NCI-H1436 treated with DMSO at 0.1 percent for 48 hours (cell line): ENCODE measurements at places on chromosomes 12 and 14.

- no peak for DNase-seq
These were observed 9.0 kb downstream of the LGALS3 start for GRCh38 chr14:55138091-55138490.

GRCh38 chr14:21846227-21846885, 172.7 kb upstream of the OR4E1 start:
- no peak for DNase-seq

DNA sequence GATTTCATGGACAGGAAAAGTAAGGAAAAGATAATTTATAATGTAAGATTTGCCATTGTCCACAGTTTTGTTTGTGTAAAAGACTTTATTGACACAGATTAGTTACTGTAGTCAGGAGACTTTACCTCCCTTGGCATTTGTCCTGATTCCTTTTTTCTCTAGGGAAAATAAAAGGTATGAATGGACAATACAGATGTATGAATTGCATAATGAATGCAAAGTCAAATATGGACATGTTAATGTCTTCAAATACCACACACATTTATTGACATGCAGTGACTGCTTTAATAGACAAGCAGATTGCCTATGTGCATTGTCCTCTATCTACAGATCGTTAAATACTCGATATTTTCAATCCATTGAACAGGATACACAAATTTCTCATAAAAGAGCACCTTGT, 999.7 kb upstream of the SEL1L start:
- DNase-seq, result no peak

DNA sequence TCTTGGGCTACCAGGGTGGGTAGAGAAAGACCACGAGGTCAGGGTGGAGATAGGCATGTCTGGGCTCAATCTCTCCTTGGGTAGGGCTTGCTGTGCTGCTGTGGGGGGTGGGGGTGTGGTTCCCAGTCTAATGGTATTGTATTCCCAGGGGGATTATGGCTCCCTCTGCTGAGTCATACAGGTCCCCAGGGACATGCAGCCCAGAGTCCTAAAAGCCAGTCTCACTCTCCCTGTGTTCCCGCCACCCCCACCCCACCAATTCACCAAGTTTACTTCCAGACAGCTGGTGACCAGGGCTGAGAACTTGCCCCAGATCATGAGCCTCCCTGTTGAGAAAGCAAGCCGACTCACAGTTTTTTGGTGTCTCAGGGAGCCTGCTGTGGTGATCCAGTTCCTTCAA, 367.6 kb downstream of the C12orf75 start:
- DNase-seq, result no peak

DNA sequence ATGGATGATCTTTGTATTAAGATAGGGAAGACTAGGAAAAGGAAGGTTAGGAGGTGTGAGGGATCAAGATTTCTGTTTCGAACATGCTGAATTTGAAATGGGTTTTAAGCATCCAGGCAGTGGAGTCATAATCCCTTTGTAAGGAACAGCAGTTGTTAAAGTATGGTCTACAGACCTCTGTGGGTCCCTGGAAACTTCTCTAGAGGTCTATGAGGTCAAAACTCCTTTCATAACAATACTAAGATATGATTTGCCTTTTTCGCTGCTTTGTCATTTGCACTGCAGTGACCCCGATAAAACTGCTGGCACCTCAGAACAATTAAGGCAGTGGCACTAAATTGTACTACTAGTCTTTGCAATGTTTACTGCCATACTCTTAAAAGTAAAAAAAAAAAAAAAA, 1.5 kb downstream of the RAD51AP1 start:
- no peak for DNase-seq

DNA sequence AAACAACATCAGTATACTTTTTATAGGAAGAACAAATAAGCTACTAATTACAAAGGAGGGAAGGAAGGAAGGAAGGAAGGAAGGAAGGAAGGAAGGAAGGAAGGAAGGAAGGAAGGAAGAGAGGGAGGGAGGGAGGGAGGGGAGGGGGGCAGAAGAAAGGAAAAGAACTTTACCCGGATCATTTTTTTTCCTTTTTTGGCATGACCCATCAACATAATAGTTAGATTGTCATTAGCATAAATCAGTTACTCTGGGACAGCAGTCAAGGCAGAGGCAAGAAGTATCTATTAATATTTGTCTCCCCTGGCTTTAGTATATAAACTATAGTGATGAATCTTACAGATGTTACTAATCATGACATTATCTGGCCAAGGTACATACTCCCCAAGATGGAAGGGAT, 35.2 kb upstream of the TSPAN8 start:
- no peak for DNase-seq

GRCh38 chr12:53940443-53941014, 1.9 kb downstream of the HOXC13 start:
- no peak for DNase-seq

DNA sequence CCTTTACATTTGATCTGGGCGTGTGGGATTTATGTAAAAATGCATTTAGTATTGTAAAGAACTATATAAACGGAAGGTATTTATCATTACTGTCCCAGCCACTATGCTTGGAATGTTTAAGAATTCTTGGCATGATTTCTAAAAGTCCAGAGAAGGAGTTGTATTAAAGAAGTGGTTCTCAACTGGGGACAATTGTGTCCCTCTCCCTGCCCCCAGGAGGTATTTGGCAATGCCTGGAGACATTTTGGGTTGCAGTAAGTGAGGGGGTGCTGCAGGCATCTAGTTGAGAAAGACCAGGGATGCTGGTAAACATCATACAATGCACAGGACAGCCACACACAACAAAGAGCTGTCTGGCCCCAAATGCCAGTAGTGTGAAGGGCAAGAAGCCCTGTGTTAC, 7.2 kb downstream of the SLC38A1 start:
- no peak for DNase-seq

GRCh38 chr14:21868442-21869046, 194.9 kb upstream of the OR4E1 start:
- DNase-seq, result no peak

DNA sequence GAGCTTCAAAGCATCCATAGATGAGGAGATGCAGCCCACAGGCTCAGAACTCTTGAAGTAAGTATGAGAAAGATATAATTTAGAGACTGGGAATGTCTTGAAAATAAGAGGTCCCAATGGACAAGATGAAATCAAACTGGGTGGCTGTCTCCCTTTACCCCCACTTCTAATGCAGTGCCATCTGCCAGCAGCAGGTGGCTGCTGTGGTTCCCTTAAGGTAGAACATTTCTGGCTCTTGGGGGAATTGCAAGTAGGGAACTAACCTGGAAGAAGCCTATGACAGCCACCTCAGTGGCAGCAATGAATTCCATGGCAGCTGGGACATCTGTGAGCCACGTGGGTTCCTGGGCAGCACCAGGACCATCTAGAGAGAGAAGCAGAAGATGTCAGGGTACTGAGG, 648 bp downstream of the ERP27 start:
- no peak for DNase-seq

DNA sequence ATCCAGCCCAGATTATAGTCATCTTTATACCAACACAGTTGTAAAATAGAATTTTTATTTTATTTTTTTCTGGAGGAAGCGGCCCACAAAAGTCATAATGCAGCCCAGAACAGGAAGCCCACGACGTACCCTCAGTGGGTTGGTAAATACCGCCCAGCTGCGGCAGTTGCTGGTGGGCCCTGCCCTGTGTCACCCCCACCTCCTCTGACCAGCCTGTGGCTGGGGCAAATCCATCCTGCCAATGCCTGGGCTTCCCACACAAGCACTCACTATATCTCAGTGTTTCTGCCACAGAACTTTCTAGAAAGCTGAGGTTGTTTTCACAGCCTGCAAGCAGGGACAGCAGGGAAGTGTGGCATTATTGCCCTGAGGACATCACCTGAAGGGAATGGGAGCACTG, 171.4 kb upstream of the GSC start:
- no peak for DNase-seq
